MG63 (cell line): ENCODE measurements at places on chromosomes 6 and 20.

GRCh38 chr6:75372884-75373283 is 88.3 kb upstream of the TMEM30A start:
- DNase-seq, result no peak

GRCh38 chr6:158938811-158939254 is 61.2 kb downstream of the RSPH3 start:
- no peak for DNase-seq

GRCh38 chr20:5020760-5021159 is 19.4 kb upstream of the SLC23A2 start:
- DNase-seq, result no peak

- DNase-seq, result no peak
These were observed 58.2 kb upstream of the RNGTT start for GRCh38 chr6:89021629-89022028.

DNA sequence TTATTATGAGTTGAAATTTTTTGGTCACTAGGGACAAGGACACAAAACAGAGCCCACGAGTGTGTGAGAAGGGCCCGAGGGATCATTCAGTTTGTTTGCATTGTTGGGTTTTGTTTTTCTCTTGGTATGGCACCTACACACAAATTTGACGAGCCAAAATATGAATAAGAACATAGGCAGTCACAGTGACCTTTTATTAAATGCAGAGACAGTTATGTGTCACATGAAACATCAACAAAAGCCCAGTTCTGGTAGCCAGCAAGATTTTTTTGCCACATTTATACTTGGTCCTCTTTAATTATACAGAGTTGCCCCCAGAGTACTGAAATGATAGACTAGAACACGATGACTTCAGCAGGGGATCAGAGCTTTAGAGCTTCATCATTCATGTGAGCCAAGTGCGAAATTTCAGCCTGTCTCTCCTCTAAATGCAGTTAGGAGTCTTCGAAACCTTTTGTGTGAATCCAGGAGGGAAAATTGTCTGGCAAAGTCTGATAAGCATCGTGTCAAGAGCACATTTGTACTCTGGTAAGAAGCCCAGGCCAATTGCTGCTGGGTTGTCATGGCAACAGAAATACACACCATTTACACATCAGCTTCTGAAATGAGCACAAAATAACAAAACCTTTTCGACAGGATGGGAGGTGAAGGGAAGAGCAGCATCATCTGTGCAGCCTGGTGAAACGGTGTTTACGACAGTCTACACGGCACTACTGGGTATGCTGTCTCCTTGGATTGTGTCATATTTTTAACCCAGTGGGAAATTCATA is 79.2 kb upstream of the RIPOR2 start:
- DNase-seq, result no peak

GRCh38 chr6:43367245-43367984 is 2.0 kb downstream of the ZNF318 start:
- no peak for DNase-seq

- no peak for DNase-seq
These were observed 46.4 kb downstream of the HECA start for GRCh38 chr6:139181236-139181635.

DNA sequence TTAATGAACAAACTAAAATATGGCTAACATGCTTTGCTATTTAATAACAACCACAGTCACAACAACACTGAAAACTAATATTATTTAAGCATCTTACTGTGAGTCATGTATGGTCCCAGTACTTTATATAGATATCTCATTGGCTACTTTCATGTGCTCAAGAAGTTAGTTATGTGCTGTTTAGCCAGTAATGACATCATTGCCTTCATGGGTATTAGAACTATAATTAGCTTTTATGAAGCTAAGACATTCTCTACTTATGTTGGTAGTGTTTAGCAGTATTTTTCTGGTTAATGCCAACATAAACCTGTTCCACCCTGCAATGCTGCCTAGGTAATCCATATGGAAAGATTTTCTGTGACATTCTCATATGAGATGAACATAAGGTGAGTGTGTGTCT is 56.1 kb downstream of the ADGRG6 start:
- DNase-seq, result no peak

- DNase-seq, result no peak
These were observed 318.5 kb upstream of the JARID2 start for GRCh38 chr6:14927398-14927797.

DNA sequence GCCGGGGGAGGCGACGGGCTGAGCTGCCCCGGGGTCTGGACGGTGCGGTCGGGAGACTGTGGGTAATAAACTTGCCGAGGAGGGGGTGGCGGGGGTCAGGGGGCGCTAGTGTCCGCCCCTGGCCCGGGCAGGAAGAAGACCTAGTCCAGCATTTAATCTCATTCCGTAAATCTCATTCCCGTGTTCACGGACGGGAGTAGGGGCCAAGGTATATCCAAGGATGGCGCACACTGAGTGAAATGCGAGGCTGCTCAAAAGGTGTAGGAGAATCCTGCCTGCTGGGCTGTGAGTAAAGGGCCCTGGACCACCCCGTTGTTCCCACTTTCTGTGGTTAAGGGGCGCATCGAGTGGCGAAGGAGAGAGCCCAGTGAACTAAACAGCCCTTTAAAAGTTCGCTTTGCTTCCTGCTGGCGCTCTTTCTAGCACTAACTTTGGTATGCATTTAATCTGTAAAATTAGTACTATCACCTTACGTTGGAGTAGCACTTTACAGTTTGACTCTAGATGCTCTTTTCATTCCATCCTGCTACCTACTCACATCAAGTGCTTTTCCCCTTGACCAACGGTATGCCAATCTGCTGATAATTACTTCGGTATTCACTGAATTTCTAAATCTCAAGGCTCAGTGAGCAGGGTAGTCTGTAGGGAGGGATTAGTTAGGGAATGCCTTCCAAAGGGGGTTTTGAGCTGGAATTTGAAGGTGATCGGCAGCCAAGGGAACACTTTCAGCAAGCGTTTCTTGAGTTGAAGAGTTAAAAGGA is 730 bp downstream of the PARD6B start:
- no peak for DNase-seq

DNA sequence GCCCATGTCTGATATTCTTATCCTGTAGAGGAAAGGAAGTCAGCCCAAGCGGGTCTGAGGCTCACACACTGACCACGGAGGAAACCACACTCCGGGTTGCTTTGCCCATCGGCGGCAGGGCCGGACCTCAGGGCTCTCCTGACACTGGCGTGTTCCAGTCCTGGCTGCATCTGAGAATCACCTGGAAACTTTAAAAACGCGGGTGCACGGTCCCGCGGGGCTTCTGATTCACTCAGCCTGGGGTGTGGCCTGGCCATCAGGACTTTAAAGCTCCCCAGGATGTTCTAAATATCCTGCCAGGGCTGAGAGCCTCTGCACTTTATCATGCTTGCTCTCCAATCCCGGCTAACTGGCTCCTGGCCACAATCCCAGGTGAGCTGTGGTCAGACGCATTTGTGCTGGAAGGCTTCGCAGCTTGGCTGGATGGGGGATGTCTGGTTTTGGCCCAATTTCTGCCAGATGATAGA is 47.7 kb upstream of the DACT2 start:
- DNase-seq, result no peak

DNA sequence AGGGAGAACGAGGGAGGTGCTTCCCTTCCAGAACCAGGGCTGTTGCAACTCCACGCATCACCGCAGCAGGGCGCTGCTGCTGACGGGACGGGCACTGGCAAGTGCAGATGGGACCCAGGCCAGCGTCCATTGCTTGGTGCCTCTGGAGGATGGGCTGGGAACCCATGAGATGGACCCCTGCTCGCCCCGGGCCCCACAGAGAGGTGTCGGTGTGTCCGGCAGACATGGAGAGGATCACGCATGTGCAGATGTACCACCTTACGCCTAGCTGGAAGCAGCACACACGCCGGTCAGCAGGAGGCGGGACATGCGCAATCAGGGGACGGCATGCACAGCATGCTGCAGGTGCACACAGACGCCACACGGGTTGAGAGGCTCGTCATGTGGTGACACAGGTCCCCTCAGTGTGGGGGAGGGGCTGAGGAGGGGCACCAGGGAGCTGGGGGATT is 5.7 kb downstream of the CABLES2 start:
- no peak for DNase-seq

- DNase-seq, result no peak
These were observed 37.0 kb upstream of the PXDC1 start for GRCh38 chr6:3788408-3789017.

GRCh38 chr6:106997392-106998158 is 23.0 kb upstream of the CD24 start:
- DNase-seq, result peak; percentile 37

DNA sequence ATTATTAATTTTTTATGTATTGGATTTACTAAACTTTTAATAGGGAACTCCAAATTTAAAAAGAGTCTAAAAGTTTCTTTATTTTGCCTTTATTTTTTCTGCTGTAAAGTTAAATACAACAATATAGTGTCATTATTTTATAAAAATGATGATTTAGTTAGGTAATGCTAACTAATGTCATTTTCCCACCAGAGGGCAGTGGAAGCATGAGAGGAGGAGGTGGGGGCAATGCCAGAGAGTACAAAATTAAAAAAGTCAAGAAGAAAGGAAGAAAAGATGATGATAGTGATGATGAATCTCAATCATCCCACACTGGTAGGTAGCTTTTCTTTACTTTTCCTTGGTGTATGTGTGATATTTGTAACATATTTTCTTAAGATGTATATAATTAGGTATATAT is 20.2 kb upstream of the FHL5 start:
- DNase-seq, result no peak

DNA sequence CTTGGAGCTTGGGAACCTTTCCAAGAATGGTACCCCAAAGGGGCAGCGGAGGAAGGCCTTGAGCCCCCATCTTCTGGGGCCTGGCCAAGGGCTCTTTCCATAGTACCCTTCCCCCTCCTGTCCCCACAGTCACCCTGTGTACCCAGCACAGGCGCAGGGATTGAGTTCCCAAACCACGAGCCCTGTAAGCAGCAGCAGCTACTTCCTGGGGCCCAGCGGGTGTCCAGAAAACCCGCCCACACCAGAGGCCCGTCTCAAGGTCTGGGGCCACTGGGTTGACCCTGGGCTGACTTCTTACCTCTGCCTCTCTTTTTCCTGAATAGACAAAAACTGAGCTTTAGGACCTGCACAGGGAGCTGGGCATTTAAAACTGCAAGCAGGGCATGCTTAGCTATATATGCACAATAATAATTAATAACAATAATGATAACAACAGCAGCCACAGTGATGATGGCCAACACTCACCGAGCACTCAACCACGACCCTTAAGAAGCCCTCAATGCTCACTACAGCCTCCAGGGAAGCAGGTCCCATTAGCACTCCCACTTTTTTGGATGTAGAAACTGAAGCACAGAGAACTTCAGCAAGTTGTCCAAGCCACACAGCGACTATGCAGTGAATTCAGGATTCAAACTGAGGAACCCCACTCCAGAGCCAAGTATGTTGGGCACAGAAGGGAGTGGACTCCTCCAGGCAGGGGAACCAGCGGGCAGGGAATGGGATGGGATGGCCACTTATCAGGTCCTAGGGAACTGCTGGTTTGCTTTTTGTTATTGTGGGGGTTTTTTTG is 14.5 kb downstream of the NOL4L start:
- peak; percentile 21 for DNase-seq

- no peak for DNase-seq
These were observed 264.8 kb downstream of the SLC35F1 start for GRCh38 chr6:118171852-118172251.

- no peak for DNase-seq
These were observed 173.3 kb upstream of the TNFAIP3 start for GRCh38 chr6:137693711-137694110.

DNA sequence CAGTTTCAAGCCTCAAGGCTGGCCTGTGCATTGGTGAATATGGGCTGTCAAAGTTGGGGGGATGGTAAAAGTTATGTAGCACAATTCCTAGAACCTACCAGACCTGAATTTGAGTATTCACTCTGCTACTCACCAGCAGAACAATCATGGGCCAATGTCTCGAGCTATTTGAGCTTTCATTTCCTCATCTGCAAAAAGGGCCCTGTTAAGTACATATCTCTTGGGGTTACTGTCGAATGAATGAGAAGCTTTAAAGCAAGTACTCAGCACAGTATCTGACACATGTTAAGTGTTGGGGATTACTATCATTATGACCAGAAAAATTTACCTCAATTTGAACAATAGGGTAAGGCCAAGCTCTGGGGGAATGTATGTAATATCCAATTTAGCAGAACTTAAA is 13.5 kb upstream of the ENPP4 start:
- no peak for DNase-seq

DNA sequence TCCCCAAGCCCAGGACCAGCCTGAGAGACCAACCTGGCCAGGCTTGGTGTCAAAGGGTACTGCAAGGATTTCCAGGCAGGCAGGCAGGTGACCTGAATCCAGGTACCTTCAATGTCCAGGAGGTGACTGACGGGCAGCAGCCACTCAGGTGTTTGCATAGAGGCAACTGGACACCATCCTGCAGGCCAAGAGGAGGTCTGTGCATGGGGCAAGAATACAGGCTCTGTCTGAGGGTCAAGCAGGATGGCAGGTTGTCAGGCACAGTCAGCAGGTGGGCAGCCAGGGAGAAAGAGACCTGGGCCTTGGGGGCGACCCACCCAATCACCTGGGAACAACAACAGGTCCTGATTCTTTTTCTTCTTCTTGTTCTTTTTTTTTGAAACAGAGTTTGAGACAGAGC is 159.3 kb upstream of the QKI start:
- no peak for DNase-seq

GRCh38 chr20:2332711-2333110 is 36.9 kb downstream of the TGM3 start:
- no peak for DNase-seq

DNA sequence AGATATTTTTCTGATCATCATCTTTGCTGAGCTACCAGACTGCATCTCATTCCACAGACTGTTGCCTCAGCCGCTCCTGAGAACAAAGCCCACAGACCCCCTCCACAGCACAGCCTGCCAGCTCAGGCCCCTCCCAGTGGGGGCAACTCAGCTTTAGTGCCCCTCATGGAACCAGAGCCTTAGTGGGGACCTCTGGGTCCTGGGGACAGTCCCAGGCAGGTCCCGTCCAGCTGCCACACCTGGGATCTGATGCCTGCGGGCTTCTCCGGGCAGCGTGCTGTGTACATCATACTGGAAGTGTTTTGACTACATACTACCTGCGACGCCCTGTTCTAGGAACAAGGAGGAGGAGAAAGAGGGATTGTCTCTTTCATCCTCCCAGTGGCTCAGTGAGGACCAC is 38.3 kb upstream of the QKI start:
- no peak for DNase-seq

DNA sequence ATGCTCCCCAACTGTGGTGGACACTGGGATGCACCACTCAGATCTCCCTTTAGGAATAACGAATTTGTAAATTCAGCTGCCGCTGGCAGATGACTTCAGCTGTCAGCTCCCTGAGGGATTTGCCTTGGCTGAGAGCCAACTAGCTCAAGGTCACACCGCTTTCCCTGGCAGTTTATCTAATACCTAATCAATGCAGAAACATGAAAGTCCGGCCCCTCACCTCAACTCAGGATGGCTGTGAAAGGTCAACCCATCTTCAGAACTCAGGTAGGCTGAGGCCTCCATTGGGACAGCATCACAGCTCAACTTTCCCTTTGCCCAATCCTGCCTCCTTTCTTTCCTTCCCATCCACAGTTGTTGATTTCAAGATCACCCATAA is 22.8 kb upstream of the SCGN start:
- no peak for DNase-seq

GRCh38 chr6:12189150-12189549 is 101.0 kb upstream of the EDN1 start:
- DNase-seq, result no peak
